Fibroblast of skin of back (primary cell): ENCODE measurements at places on chromosomes 12 and 14.

DNA sequence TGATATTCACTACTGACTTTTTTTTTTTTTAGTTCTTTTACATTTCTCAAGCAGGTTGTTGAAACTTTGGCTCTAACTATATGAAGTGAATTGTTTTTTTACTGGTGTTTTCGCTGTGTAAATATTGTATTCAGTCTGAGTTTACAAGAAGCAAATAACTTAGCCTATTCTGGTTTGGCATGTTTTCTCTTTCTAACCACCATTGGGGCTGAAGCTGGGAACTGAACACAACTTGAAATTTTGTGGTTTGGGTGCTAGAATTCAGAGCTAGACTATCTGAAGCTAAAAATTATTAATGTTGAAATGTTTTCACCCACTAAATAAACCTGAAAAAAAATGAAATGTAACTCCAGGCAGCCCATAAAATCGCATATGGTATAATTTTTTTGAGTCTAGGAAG, 37.2 kb downstream of the RAD51B start:
- peak; percentile 21 for DNase-seq

GRCh38 chr14:44053422-44053821, 453.7 kb downstream of the FSCB start:
- DNase-seq, result no peak

DNA sequence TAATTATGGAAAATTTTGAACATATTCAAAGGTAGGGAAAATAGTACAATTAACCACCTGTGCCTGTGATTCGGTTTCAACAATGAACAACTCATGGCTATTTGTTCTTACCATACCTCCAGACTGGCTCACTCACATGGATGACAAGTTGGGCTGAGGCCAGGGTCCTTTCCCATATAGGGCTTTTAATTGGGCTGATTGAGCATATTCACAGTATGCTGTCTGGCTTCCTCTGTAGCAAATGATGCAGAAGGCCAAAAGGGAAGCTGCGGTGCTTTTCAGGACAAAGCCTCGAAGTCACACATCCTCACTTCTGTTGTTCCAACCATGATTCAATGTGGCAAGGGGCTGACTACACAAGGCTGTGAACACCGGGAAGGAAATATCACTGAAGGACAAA, 297.5 kb upstream of the SLC16A7 start:
- DNase-seq, result no peak

DNA sequence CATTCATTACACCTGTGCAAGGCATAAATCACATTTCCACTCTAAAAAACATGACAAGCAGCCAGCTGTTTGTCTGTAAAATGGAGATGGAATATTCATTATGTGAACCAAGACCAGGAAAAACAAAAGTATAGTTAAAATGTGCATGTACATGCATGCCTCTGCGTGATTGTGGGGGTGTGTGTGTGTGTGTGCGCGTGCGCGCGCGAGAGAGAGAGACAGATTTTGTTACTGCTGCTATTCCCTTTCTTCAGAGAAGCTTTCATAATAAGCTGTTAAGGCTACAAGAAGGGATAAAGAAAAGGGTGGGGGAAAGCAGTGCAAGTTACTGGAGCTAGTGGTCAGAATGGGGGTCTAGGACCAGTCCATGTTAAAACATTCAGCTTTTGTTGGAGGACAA, 430.3 kb downstream of the NAV3 start:
- no peak for DNase-seq

DNA sequence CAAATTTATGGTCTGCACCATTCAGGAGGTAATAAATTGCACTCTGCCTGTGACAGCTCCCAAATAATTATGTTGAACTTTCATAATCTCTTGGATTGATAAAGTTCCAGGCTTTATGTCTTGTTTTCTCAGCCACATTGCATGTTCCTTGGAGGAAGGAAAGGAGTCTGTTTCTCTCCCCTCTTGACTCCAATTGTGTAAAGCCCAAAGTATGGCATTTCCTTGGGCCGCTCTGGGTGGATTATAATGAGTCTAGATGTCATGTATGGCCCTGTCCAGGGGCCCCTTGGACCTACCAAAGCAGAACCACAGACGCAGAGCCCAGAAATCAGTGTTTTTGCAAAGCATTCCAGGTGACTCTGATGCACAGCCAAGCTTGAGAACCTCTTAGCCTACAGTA, 160.8 kb downstream of the KSR2 start:
- DNase-seq, result no peak

GRCh38 chr12:80895240-80895639, 42.5 kb downstream of the LIN7A start:
- no peak for DNase-seq

DNA sequence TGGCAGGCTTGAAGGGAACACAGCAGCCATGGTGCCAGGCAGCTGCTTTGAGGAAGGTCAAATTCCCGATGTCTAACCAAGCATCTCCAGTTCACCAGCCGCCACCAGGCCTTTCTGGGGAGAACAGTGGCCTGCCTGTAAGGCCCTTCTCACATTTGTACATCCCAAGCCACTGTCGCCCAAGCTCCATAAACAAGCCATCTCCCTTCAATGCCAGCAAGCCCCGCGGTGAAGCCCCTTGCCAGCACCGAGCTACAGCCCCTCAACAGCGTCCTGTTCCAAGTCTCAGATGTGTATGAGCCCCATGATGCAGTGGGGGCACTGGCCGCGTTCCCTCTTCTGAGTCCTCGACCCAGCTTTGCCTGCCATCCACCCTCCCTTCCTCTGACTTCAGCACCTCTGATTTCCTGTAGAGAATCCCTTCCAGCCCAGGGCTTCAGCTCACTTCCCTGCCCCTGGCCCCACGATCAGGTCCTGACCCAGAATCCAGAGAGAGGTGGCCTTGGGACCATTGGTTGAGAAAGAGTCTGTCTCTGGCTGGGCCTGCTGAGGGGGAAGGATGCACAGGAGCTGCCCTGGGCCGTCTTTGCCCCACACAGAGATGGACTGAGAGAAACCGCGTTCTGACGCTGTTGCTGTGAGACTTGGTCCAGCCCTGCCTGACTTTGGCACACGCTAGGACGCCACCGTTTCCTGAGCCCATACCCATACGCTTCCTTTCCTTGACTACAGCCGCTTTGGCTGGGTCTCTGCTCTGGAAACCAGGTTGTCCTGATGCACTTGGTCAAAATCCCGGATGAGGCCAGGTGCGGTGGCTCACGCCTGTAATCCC, 1.9 kb upstream of the MMP17 start:
- no peak for DNase-seq

DNA sequence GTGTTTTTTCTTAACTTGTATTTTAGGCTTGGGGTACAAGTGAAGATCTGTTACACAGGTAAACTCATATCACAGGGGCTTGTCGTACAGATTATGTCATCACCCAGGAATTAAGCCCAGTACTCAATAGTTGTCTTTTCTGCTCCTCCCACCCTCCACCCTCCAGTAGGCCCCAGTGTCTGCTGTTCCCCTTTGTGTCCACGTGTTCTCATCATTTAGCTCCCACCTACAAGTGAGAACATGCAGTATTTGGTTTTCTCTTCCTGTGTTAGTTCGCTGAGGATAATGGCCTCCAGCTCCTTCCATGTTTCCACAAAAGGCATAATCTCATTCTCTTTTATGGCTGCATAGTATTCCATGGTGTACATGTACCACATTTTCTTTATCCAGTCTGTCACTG, 166.7 kb downstream of the RIMBP2 start:
- no peak for DNase-seq

- no peak for DNase-seq
Measured at GRCh38 chr12:94405413-94406116, 54.1 kb downstream of the CEP83 start.

DNA sequence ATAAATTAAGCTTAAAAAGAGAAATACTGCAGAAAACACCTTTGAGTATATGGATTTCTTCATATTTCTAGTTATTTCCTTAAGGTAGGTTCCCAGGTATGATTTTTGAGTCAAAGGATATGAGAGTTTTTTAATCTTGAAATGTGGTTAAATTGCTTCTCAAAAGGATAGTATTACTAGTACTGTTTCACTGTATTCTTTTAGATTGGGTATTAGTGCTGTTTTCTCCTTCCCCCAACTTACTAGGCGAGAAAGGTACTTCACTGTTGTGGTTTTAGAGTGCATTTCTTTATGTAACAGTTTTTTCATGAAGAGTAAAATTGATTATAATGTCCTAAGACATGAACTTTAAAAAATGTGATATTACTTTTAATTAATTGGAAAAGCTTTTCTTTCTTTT, 13.5 kb downstream of the FRS2 start:
- DNase-seq, result no peak

DNA sequence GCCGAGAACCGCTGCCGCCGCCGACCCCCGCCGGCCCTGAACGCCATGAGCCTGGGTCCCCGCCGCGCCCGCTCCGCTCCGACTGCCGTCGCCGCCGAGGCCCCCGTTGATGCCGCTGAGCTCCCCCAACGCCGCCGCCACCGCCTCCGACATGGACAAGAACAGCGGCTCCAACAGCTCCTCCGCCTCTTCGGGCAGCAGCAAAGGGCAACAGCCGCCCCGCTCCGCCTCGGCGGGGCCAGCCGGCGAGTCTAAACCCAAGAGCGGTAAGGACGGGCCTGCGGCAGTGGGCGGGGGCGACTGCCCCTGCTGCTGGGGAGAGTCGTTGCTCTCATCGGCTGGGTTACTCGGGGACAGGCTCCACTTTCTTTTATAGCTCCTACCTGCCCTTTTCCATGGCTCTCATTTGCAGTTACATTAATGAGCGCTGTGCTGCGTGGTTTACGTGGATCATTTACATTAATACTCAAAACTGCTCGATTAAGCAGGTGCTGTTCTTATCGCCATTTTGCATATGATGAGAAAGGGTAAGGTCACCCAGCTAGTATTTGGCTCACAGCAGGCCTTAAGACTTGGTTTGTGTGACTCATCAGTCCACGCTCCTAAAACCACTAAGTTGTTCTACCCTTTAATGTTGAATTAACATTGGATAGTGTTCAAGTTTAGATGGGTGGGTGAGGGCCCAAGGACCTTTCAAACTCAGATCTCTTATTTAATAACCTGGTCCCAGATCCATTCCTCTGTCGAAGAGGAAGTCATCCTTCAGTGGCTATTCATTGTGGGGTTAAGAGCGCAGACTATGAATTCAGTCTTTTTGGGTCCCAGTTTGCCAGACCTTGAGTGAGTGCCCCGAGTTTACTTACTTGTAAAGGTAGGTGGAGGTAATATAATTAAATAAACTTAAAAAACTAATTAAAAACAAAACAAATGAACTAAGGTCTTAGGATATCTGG, 823 bp downstream of the RNF10 start:
- peak; percentile 79 for DNase-seq

DNA sequence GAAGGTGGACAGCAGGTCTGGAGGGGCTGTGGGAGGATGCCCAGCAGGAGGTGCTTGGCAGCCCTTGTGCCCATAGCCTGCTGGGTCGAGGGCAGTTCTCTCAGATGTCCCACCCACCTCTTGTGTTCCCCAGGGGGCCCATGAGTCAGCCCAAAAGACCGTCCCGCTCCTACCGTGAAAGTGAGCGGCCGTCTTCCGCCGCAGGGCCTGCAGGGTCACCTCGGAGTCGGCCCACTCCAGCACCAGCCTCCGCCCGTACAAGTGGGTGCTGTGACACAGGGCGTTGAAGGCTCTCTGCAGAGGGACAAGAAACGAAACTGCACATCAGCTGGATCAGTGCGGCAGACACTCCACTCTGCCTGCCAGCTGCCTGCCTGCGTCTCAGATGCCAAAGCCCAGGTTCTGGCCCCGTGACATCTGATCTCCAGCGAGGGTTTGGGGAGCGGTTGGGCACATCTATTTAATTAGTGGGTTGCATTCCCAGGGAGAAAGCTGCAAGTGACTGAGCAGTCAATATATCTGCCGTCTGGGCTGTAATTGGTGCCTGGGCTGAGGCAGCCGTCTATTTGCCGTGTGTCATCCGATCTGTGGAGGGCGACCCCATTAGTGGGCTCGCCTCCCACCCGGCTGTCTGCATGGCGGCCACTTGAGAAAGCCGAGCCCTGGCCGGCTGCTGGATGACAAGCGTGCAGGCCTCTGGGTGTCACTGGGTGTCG, 121.5 kb downstream of the RBM19 start:
- no peak for DNase-seq

DNA sequence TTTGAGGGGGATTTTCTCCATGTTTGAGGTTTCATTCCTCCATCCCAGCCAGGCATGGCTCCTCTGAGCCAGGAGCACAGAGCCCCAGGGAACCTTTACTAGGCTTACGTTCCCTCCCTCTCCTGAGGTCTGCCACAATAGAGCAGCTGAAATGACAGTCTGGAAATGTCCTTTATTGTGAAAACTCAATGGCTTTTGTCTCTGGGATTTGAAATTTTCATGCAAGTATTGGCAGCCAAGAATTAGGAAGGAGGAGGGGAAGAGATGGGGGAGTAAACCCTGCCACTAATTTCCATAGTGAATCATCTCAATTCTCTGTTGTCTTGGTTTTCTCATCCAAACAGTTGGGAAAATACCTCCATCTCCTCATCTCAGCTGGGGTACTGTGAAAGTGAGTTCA, 2.6 kb upstream of the PLEKHG3 start:
- no peak for DNase-seq

DNA sequence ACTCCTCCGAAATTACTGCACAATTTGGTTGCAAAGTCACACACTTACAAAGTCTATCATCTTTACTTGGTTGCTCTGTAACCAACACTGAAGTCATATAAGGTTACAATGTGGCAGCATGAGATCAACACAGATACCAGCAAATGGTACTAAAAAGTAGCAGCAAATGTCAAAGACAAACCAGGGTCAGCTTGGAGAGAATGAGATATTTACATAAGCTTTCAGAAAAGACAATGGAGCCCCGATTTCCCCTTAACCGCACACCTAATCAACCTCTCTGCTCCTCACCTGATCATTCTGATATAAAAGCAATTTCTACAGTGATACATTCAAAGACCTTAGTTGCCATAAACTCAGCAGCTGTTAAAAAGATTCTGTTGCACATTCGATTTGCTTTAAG, 76.4 kb upstream of the FOXN3 start:
- DNase-seq, result no peak

- peak; percentile 78 for DNase-seq
Measured at GRCh38 chr12:50924439-50925341, 27.7 kb upstream of the HIGD1C start.

DNA sequence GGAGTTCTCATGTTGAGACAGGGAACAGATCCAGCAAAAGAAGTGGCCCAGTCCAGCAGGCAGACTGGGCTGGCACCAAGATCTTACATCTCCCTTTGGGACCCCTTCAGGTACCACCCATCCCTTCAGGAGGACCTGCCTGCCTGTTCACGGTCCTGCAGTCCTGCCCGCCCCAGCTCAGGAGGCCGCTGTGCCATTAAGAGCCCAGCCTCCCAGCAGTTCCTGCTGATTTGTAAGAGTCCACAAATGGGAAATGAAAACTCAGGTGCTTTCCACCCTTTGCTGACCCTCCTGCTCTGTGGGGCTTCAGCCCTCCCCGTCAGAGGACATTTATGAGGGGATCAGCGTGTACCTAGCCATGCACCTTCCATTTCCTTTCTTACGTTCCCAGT, 39.5 kb downstream of the C14orf132 start:
- DNase-seq, result no peak

DNA sequence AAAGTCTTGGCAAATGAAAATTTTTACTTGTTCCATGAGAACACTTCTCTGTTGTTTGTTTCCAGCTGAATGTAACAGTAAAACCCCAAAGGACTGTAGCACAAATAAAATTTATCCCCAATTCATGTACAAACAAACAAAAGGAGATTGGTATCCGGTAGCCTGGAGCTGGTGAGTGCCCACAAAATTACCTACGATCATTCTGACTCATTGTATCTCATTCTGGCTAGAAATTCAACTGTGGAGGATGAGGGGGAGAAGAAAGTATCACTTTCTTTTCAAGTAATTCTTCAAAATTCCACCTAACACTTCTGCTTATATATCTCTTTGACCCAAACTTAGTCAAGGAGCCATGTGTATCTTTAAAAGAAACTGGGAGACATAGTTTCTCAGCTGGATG, 268.5 kb downstream of the ALG10B start:
- no peak for DNase-seq
